ENCODE measurements at places on chromosomes 7 and 10.

- no peak for DNase-seq
These were observed 46.6 kb upstream of the MKX start for GRCh38 chr10:27792216-27792615.

DNA sequence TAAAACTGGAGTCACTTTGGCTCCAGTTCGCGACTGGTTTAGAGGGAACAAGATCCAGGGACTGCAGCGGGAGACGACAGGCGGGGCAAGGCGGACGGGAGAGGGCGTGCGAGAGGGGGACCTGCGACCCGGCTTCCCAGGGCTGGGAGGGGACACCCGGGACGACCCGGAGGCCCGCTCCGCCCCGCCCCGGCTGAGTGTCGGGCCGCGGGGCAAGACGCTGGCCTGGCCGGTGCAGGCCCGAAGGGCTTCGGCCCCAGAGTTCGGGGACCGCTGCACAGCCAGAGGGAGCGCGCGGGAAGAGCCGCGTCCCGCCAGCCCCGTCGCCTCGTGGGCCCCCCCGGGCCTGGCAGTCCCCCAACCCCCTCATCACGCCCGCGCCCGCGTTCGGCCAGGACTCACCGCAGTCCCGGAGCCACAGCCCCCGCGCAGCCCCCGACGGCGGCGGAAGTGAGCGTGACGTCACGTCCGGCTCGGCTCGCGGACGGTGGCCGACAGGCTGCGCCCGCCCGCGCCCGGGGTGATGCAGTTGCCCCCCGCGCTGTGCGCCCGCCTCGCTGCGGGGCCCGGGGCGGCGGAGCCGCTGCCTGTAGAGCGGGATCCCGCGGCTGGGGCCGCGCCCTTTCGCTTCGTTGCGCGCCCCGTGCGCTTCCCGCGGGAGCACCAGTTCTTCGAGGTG, at the start of the genes TUBGCP2 and ZNF511:
Gene TUBGCP2 (minus strand): TSS at position 452 of the 679 bp plus-strand sequence. CDS start 5,931 bp downstream, outside the sequence.
Gene ZNF511 (plus strand): TSS at position 494 of the 679 bp plus-strand sequence. CDS start 30 bp downstream, at position 524.
- peak; percentile 86 for DNase-seq

DNA sequence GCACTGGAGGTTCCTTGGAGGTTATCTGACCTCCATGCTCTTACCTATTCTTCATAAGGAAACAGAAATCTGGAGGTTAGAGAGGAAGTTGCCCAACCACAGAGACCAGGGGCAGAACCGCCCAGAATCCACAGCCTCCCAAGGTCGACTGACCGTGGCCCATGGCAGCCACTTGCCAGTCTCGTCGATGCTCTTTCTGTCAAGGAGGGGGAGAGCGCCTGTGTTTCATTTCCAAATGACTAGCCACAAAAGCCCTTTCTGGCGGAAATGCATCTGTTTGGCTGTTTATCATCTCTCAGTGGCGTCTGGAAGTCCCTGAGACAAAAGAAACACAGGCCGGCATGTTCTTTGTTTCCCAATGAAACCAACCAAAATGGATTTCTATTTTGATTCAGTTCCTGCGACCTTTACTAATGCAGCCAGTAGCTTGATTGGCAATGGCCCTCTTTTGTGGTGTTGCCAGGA, 2.9 kb downstream of the RAMP3 start:
- DNase-seq: no peak

- DNase-seq: no peak
These were observed 12.3 kb downstream of the LRIT2 start for GRCh38 chr10:84213076-84213475.

DNA sequence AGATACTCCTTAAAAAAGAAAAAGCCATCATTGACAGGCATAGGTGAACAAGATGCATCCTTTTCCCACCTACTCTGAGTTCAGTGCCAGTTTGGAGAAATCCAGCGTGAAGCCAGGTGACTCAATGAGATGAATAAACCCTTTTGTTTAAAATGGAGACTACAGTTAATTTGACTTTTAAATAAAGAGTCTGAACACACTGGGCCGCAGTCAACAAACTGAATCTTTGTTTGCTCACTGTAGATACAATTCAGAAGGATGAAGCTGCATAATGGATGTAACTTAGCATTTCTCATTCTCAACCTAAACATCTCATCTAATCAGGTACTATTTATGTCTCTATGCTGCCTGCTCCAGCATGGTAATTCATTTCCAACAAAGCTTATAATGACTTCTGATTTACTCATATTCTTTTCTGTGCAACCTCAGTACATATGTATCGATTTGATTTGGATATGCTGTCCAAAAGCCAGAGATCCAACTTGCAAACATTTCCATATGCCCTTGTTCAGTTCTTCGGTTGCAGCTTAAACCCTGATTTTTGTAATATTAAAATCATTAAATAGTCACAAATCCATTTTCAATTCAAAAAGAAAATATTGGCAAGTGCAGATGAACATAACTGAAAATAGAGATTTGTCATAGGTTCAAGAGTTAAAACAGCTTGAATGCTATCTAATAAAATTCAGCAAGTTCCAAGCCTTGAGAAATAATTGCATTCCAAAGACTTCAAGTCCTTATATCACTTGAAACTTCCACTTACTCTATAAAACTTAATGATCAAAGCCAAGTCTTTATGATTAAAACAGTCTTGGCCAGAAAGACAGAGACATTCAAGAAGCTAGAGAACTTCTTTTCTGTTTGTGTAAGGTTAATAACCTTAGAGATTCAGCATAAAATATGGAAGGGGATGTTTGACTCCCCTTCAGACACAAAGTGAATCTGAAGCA, 67.8 kb downstream of the CPVL start:
- no peak for DNase-seq

DNA sequence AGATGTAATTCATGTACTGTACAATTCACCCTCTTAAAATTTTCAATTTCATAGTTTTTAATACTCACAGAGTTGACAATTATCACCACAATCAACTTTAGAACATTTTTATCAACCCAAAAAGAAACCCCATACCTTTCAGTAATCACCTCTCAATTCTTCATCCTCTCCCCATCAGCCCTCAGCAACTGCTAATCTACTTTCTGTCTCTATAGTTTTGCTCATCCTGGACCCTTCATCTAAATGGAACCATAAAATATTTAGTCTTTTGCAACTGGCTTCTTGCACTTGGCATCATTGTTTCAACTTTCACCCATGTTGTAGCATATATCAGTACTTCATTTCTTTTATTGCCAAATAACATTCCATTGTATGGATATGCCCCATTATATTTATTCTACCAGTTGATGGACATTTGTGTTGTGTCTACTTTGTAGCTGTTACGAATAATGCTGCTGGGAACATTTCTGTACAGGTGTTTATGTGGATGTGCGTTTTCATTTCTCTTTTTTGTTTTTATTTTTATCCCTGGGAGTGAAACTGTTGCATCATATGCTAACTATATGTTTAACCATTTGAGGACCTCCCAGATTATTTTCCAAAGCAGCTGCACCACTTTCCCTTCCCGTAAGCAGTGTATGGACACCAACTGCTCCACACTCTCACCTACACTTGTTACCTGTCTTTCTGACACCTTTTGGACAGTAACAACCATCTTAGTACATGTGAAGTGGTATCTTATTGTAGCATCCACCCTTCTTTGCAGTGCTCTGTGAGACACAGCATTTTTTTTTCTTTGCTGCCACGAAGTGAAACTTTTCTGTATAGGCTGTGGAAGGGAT, 65.4 kb upstream of the APBB1IP start:
- DNase-seq: no peak

GRCh38 chr7:117011419-117012260, 58.3 kb downstream of the ST7 start:
- no peak for DNase-seq

- no peak for DNase-seq
These were observed 14.9 kb downstream of the AFAP1L2 start for GRCh38 chr10:114389426-114389825.

GRCh38 chr10:609868-610545, 79.5 kb downstream of the DIP2C start:
- DNase-seq: no peak

- no peak for DNase-seq
These were observed 147.9 kb upstream of the FZD8 start for GRCh38 chr10:35789996-35790395.

- DNase-seq: no peak
These were observed 141.7 kb upstream of the SEMA3A start for GRCh38 chr7:84336303-84336702.

- DNase-seq: no peak
These were observed 133.0 kb downstream of the SFMBT2 start for GRCh38 chr10:7277867-7278266.

DNA sequence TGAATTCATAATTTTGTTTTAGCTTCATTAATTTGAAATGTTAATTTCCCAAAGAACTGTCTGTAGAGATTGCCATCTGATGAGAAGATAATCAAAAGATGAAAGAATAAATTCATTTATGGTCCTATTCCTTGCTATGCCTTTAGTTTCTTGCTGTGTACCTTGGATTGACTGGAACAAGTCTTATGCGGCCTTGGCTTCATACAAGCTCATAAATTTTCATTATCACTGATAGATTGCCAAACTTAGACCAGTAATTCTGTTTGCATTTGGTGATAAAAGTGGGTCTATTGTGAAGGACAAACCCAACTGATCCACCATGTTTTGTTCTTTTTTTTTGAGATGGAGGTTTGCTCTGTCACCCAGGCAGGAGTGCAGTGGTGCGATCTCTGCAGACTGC, 48.2 kb downstream of the ARID5B start:
- DNase-seq: no peak

DNA sequence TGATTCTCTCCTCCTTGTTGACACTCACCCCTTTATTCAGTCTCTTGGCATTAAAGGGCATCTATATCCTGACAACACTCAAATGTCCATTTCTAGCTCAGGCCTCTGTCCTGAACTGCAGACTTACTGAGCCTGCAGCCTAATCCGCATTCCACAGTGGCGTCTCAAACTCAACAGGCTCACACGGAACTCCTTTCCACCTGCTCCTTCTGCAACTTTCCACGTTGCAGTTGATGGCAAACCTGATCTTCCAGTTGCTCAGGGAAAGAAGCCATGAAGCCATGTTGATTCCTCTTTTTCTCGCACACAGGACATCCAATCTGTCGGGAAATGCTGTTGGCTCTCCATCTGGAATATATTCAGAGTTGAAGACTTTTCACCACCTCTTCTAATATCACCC, 522.4 kb downstream of the CCSER2 start:
- DNase-seq: no peak

GRCh38 chr7:140926021-140926817, 1.5 kb upstream of the BRAF start:
- no peak for DNase-seq

- no peak for DNase-seq
These were observed 324.4 kb downstream of the HGF start for GRCh38 chr7:81445462-81445861.

GRCh38 chr10:3790272-3790671, 5.3 kb upstream of the KLF6 start:
- DNase-seq: no peak

DNA sequence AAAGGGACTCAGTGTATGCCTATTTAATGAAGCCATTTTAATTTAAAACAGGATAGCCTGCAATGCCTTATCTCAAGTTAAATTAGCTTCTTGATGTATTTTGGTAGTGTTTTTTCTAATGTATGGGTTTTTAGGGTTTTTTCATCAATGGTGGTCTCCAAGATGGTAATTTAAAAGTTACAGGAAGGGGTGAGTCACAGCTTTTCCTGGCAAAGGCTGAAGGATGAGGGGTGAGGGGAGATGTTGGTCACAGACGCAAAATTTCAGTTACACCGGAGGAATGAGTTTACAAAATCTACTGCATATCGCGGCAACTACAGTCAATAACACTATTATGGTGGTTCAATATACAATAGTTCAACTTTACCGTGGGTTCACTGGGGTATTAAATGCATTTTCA, 31.6 kb downstream of the CCDC3 start:
- no peak for DNase-seq

GRCh38 chr7:45122975-45123860, 11.7 kb upstream of the TBRG4 start:
- no peak for DNase-seq

- no peak for DNase-seq
These were observed 56.2 kb upstream of the ETV1 start for GRCh38 chr7:14045651-14046050.

- no peak for DNase-seq
These were observed 236.0 kb downstream of the MAGI2 start for GRCh38 chr7:79217468-79217867.

DNA sequence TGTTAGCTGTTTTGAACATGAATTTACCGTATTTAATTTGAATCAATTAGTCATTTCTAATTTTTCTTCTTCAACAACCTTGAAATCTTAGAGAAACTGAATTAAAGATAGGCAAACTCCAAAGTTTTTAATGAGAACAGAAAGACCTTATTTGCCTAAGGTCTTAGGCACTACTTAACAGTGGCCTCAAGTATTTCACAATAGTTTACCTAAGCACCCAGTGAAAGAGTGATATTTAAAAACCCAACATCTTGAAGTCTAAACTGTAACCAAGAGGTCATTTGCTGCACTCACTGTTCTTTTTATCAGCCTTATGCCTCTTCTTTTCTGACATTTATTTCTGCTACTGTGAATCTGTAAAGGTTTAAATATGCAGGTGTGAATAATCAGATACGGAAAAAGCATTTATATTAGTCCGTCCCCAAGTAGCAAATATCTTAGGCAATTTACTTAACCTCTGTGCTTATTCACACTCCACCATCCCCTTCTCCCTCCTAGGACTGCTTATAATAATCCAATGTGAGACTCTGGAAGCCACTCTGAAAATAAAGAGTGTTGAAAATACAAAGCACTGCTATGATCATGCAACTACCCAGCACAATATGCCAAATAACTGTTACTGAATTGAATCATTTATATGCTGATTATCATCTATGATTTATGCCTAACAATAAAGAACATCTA, 105.7 kb downstream of the ELAPOR2 start:
- DNase-seq: no peak

DNA sequence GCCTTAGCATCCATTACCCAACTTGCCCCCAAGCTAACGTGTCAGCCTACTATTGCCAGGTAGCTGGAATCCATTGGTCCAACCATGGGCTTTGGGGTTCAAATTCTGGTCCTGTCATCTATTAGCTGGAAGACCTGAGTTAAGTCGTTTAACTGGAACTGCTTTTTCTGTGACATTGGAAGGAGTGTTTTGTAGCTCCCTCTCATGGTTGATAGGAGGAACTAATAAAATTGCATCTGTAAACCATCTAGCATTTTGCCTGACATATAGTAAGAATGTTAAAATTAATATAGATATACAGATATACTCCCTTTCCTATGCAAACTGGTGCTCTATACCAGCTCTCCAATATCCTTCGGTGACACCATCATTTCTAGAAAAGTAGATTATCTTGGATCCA, 23.8 kb upstream of the SLF2 start:
- DNase-seq: no peak

DNA sequence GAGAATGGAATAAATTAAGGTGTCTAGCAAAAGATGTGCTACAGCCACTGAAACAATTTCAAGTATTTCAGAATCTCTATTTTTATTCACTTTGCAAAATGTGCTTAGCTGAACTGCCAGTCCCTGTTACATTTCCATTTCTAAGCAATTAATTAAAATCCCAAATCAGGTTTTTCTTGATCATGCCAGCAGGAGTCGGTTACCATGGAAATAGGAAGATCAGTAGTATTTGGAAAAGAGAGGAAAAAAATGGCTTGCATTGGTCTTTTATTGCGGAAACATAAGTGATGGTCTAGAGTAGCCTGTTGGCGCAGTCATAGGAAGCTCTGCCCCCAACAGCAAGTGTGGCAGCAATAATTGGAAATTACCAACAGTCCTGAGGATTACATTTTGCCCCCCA, 867.1 kb downstream of the GATA3 start:
- no peak for DNase-seq
